ENCODE measurements at places on chromosomes 3 and 15.
A peak's percentile ranks its signal among the peaks of the same experiment; 100 is the strongest.

GRCh38 chr3:159739969-159740368 is 248.7 kb upstream of the IL12A start:
- DNase-seq: no peak

DNA sequence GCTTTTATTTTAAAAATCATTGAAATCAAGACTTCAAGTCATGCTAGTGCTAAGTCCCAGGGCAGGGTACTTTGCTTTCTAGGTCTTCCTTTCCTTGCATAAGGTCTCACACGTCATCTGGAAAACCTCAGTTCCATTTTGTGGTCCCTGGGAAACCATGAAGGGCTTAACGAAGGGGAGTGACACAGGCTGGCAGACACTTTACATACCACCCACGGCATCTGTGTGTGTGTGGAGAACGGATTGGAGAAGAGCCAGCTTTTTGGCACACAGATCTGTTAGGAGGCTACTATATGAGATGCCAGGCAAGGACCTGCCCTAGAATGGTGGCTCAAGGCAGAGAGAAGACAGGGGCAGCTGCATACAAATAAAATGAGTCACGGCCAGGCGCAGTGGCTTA is 107.5 kb upstream of the NSMCE3 start:
- no peak for DNase-seq

DNA sequence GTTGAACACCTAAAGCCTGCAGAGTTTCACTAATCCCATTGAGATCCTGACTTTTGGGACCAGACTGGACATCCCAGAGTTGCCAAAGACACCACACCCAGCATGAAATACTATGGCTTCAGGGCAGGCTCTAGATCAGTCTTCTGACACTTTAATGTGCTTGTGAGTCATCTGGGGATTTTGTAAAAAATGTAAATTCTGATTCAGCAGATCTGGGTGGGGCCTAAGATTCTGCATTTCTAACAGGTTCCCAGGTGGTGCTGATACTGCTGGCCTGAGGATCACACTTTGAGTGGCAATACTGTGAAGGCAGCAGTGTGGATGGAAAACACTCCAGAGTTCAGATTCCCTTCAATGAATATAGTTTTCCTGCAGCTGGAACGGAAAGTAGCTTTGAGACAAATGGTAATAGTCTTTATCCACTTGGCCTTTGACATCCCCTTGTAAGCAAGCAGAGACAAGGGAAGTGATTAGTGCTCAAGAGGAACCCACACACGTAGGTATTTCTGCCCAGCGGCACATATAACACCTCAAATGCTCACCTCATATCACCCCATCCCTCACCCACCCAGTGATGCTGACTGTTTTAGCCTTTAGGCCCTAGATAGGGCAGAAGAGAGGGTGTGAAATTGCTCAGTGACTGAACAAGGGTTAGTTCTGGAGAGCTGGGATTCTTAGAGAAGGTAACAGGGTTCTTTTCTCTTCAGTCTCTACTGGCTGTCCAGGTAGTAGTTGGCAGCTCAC is 51.5 kb upstream of the GSK3B start:
- DNase-seq: no peak

GRCh38 chr3:178198329-178198728 is 337.9 kb upstream of the KCNMB2 start:
- no peak for DNase-seq

GRCh38 chr15:80482696-80483095 is 78.5 kb downstream of the ARNT2 start:
- DNase-seq: no peak

DNA sequence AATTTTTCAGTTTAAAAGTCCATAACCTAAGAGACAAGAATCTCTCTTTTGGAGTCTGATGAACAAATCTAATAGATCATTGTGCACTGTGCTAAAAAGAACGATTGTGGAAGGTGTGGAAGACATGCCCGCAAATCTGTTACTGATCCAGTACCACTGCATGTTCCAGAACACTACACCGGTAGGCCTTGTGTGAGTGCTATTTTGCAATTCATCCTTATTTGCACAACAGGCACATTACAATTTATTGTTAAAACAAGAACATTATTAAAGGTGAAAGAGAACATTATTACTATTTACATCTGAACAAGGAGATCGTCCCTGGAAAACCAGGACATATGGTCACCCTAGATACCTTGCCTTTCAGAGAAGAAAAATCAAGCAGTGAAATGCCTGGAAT is 205.7 kb upstream of the NECTIN3 start:
- DNase-seq: no peak

GRCh38 chr3:129016720-129017483 is 15.8 kb downstream of the EFCC1 start:
- peak; percentile 56 for DNase-seq

DNA sequence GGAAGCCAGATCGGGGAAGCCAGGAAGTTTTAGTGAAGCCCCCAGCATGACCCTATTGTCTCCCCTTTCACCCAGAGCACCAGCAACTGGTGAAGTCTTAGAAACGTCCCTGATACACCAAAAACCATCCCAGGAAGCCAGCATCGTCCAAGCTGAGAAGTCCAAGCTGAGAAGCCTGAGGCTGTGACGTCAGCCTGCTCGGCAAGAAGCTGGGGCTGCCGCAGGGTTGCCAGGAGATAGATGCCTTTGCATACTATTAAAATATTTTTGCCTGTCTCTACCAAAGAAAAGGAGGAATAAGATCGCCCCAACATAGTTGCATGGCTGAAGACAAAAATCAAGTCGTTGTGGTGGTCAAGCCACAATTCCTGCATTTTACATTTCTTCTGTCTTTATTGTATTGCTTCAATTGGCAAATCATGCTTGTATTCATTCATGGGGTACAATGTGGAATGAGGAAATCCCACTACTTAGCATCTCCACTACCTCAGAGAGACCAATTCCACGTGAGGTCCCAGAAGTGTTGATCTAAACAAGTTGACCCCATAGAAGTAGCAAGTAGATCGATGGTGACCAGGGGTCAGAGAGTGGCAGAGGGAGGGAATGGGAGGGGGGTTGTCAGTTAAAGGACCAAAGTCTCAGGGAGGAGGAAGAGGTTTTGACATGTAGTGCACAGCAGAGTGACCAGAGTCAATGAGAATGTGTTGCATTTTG is 19.6 kb upstream of the EMC3 start:
- no peak for DNase-seq

GRCh38 chr3:161266731-161267150 is 45.6 kb downstream of the NMD3 start:
- no peak for DNase-seq

GRCh38 chr3:8380904-8381704 is 120.5 kb upstream of the LMCD1 start:
- DNase-seq: no peak

GRCh38 chr3:46946856-46947545 is 29.5 kb downstream of the CCDC12 start:
- no peak for DNase-seq

- no peak for DNase-seq
These were observed 26.3 kb upstream of the BNC1 start for GRCh38 chr15:83310521-83311456.
